ENCODE measurements at places on chromosomes 12 and 14.

DNA sequence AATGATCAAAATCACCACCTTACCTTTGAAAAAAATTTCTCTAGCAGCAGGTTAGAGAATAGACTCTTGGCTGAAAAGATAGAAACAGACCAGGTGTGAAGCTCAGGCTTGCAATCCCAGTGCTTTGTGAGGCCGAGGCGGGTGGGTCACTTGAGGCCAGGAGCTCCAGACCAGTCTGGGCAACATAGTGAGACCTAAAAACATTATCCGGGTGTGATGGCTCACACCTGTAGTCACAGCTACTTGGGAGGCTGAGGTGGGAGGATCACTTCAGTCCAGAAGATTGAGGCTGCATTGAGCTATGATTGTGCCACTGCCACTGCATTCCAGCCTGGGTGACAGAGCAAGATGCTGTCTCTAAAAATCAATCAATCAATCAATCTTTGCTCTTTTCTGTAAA lies 105.3 kb upstream of the TBX3 start:
- no peak for DNase-seq

DNA sequence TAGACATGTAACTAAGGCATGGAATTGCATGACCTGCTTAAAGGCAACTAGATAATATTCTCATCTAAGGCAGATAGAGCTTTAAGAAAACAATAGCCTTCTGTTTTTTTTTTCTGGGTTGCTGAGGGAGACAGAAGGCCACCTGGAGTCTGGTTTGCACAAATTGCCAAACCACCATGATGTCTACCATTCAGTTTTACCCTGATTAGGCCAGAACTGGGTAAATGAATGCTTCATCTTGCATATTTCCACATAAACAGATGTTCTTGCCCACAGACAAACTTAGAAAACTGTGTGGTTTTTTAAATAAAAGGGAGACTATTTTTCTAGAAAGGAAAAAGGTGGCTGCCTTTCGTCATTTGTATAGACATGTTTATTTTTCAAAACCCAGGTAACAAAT lies 278.7 kb upstream of the PRICKLE1 start:
- no peak for DNase-seq

GRCh38 chr12:19810213-19810612 lies 370.9 kb downstream of the AEBP2 start:
- DNase-seq: no peak

DNA sequence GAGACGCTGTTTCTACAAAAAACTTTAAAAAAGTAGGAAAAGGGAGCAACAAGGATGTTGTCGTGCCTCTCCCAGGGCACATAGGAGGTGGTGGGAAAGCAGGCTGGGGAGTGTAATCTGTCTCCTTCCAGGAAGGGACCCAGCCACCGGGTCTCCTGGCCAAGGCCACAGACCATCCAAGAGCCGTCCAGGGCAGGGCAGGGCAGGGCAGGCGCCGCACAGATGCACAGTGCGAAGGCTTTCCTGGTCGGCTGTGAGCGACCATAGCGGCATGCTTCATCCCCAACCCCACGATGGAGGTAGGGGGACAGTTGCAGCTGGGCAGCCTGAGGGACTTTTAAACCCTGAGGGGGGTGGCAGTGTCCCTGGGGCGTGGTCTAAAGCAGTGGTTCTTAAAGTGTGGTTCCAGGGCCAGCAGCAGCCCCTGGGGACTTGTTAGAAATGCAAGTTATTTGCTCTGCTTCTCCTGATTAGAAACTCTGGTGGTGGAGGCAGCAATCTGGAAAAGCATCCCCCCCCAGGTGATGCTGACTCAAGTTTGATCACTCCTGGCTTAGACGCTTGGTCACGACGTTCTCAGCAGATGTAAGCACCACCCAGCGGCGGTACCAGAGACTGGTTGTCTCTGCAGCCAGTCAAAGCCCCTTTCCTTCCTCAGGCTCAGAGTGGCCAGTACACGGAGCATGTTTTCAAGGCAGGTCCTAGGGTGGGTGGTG lies 197.4 kb upstream of the PRMT8 start:
- DNase-seq: no peak

DNA sequence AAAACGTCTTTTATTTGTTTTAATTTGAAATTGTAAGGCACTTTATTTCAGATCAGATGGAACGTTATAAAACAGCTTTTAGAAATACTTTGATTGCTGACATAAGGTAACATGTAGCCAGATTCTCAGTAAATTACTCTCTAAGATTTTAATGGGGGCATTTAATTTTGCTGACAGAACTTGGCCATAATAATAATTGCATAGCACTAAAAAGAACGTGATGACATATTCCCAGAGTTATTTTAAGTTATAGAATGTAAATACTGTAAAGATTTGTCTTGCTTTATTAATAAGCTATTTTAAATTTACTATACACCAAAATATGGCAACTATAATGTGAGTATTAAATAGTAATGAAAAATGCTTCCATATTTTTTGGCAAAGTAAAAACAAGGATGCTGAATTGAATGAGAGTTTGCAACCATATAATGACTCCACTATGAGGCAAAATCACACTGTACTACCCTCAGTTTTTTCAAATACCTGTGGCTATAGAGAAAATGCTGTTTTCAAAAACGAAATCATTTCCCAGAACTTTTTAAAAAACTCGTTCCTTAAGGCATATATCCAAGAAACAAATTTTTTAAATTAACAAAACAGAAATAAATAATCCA lies 876 bp downstream of the LUM start:
- no peak for DNase-seq

- no peak for DNase-seq
Observed at GRCh38 chr12:92046557-92047392, 98.9 kb downstream of the BTG1 start.

DNA sequence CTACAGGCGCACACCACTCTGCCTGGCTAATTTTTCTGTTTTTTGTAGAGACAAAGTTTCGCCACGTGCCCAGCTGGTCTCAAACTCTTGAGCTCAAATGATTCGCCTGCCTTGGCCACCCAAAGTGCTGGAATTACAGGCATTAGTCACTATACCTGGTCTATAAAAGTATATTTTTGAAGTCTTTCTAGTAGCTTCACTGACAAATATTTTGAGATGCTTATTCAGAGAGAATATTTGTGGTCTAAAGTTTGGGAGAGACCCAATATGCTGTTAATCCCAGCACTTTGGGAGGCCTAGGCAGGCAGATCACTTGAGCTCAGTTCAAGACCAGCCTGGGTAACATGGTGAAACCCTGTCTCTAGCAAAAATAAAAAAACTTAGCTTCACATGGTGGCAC lies 22.0 kb upstream of the PPP1R12A start:
- no peak for DNase-seq

GRCh38 chr14:35927727-35928126 lies 101.6 kb downstream of the BRMS1L start:
- no peak for DNase-seq

DNA sequence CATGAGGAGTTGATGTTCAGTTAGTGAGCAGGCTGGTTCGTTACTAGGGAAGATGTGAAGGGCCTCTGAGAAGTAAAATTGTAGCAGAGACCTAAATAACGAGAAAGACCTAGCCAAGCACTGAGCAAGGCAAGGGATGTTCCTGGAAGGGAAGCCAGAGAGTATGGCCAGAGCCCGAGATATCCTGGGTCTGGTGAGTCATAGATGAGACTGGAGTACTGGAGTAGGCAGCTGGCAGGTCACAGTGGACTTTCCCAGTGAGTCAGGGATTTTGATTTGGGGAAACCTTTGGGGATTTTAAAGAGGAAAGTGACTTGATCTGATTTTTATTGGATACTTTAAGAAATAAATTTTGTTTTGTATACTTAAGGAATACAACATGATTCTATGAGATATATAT lies 369.0 kb downstream of the DIO2 start:
- no peak for DNase-seq

DNA sequence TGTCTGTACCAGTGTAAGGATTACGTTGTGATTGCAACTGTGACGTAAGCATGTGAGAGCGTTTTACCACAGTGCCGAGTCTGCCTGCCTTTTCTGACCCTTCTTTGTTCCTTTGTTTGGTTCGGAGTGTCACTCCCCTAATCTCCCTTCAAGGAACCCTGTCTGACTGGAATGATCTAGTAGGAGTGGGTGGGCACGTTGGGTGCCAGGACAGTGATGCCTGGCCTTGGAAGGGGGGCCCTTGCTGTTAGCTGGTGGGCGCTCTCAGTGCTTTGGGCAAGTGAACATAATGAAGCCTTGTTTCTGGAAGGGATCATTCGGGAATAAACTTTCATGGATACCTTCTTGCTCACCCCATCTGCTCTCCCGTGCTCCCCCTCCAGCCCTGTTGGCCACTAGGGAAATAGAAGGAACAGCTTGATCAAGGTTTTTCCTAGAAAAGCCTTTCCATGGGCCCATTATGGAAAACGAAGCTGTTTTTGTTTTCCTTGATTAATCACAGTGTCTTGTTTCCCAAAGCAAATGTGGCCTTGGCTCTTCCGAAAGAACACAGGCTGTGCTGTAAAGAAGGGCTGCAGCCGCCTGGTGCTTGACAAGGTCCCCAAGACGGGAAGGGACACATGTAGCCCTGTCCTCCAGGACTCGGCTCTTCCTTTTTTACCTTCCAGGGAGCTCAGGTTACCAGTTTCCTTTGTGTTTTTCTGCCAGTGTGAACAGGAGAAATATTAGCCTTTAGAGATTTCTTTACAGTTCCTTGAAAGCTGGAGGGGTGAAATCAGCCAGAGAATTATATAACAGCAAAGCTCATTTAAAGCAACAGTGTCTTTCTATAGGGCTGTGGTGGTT lies 215.5 kb downstream of the CRADD start:
- no peak for DNase-seq

- DNase-seq: no peak
Observed at GRCh38 chr14:72753044-72753710, 140.7 kb downstream of the DPF3 start.

DNA sequence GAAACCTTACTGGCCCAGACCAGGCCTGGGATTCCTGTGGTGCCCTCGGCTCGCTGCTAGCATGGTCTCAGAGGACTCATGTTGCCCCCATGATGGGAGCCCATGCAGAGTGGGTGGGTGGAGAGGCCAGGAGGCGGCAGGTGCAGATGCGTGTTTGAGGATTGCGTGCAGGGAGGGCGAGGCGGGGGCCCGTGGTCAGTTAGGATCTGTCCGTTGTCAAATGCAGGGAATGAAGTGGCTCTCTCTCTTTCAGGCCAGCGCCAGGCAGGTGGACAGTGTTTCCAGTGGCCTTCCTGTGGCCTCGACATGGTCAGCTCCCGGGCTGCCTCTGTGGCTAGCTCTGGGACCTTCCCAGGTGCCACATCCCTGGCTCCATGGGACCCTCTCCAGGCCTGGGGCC lies 39.3 kb upstream of the DLK1 start:
- DNase-seq: no peak

DNA sequence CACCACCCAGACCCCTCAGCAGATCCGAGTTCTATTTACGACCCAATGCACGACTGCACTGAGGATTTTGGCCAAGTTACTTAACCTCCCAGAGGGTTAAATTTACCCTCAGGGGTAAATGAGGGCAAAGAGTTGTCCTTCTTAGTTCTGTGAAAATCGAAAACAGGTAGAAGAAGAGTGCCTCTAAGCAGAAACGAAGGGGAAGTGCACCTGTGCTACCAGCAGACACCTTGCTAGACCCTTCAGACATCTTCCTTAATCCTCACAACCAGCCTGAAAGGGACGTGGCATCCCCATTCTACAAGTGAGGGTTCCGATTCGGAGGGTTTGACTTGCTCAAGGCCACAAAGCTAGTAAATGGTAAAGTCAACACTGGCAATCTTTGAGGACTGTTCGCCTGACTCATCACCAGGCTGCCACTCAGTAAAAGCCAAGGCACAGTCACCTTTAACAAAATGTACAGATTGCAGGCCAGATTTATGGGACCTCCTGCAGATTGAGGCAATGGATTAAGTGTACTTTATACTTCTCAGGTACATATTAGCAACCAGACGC lies 1.6 kb downstream of the GSG1 start:
- no peak for DNase-seq

GRCh38 chr12:58372298-58372697 lies 430.9 kb downstream of the ATP23 start:
- no peak for DNase-seq

DNA sequence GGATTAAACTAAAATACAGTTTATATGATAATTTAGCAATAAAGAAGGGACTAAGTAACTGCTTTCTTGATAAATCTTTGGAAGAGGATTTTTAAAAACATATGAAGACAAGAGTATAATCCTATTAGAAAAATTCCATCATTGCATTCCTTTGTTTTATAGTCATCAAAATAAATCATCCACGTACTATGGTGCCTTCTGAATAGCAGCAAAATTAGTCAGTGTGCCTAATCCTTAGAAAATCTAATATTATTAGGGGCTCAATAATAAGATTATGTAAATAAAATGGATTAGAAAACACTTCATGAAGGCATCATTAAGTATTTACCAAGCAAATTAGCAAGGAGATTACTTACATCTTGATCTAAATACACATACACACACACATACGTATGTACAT lies 102.1 kb downstream of the KCNH5 start:
- no peak for DNase-seq

GRCh38 chr12:60394665-60395064 lies 798.8 kb downstream of the SLC16A7 start:
- no peak for DNase-seq

- no peak for DNase-seq
Observed at GRCh38 chr12:115597157-115597712, 680.3 kb downstream of the MED13L start.
